Skin of body (tissue), 3 donors: ENCODE measurements at places on chromosomes 16 and 17. TPM values are rescaled to one million over a fixed set of nuclear protein-coding genes. Genes with fewer than 3 reads are reported as not detected.

DNA sequence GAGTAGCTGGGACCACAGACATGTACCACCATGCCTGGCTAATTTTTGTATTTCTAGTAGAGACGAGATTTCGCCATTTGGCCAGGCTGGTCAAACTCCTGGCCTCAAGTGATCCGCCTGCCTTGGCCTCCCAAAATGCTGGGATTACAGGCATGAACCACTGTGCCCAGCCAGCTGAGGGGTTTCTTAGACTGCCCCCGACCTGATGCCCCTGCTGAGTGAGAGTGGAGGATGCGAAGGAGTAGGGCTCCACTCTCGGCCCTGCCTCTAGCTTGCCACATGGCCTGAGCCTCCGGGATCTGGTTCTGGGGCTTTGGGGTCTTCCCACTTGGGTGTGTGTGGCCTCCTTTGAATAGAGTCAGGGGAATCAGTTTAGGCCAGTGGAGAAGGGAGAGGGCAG is 11.0 kb downstream of the GPR179 start:
- DNase-seq, result no peak

DNA sequence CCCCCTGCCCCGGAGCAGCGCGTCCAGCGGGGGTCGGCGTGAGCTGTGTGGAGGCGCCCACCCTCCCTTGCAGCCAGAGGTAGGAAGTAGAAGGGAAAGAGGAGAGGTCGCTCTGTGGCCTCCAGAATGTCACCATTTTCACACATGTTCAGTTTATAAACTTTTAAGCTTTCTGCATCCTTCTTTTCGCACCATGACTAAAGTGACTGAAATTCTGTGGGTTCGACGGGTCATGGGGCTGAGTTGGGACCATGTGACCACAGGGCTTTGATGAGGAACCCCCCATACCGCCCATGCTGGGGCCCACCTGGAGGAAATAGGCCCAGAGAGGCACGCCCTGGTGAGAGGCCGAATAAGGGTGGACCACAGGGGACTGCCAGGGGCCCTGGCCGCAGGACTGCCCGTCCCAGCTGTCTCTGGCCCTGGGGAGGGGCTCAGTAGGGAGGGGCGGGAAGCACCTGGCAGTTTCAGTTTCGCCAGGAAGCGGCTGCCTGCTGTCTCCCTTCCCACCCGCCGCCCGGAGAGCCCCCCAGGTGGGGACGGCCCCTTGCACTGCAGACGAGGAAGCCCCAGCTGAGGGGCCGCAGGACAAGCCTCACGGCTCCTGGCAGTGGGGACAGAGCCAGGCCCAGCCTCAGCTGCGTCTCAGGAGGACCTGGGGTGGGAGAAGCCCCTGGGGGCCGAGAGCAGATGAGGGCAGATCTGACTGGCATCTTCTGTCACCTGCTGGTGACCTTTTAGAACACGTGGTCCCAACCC is 9.0 kb downstream of the CBFA2T3 start:
- no peak for DNase-seq

DNA sequence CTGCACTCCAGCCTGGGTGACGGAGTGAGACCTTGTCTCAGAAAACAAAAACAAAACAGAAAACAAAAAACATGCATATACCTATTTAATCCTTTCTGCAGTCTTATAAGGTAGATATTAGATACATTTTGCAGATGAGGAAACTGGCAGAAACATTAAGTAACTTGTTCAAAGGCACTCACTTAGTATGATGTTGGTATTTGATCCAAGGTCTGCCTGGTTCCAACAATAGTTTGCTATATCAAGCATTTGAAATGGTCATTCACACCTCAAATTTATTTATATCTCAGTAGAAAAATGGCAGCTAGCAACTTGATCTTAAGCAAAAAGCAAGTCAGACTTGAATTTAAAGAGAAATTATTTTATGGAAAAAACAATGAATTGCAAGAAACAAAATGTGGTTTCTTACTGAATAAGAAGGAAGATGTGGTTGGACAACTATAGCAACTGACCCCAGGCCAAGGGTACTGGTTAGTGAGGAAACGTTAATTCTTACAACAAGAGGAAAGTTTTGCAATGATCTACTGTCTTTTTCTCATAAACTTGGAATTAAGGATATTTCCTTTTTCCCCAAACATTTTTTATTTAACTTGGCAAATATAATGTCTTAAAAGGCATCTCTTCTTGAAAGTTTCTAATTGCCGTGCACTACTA is 19.7 kb downstream of the DHRS7B start:
- DNase-seq, result no peak

- no peak for DNase-seq
Measured at GRCh38 chr16:78050734-78051400, 28.5 kb downstream of the CLEC3A start.

DNA sequence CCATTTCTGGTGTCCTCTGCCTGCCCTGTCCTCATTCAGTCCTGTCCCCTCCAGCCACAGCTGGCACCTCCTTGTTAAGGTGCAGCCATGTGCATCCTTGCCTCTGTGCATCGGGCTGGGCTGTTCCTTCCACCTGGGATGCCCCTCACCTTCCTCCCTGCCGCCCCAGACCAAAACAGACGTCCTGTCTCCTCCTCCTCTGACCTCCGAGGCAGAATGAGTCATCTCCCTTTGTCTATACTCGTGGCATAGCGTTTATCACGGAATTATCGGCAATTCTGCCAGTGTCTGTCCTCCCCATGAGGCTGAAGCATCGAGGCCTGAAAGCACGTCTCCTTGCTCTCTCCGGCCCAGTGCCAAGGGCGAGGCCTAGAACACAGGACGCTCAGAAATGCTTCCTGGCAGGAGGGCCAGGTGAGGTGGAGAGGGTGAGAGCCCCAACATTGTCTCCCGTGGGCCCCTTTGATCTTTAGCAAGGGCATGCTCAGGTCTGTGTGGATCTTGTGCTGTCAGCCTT is 4.6 kb downstream of the RAI1 start:
- no peak for DNase-seq

DNA sequence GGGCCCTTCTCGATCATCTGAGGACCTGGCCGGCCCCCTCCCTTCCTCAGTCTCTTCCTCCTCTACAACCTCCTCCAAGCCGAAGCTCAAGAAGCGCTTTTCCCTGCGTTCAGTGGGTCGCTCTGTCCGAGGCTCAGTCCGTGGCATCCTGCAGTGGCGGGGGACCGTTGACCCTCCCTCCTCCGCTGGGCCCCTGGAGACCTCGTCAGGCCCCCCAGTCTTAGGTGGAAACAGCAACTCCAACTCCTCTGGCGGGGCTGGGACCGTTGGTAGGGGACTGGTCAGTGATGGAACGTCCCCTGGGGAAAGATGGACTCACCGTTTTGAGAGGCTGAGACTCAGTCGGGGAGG is 2.8 kb downstream of the SH2B1 start:
- DNase-seq, result no peak

- DNase-seq, result no peak
Measured at GRCh38 chr16:68265078-68265920, 973 bp downstream of the SLC7A6 start.

GRCh38 chr17:57578608-57579225 is 166.4 kb downstream of the CCDC182 start:
- peak; percentile 23 for DNase-seq

GRCh38 chr16:22216191-22216831 is 10.2 kb downstream of the EEF2K start:
- no peak for DNase-seq

- DNase-seq, result no peak
Measured at GRCh38 chr17:66975614-66976378, 11.3 kb downstream of the CACNG4 start.

- DNase-seq, result no peak
Measured at GRCh38 chr17:38326996-38327792, 16.6 kb downstream of the GPR179 start.

DNA sequence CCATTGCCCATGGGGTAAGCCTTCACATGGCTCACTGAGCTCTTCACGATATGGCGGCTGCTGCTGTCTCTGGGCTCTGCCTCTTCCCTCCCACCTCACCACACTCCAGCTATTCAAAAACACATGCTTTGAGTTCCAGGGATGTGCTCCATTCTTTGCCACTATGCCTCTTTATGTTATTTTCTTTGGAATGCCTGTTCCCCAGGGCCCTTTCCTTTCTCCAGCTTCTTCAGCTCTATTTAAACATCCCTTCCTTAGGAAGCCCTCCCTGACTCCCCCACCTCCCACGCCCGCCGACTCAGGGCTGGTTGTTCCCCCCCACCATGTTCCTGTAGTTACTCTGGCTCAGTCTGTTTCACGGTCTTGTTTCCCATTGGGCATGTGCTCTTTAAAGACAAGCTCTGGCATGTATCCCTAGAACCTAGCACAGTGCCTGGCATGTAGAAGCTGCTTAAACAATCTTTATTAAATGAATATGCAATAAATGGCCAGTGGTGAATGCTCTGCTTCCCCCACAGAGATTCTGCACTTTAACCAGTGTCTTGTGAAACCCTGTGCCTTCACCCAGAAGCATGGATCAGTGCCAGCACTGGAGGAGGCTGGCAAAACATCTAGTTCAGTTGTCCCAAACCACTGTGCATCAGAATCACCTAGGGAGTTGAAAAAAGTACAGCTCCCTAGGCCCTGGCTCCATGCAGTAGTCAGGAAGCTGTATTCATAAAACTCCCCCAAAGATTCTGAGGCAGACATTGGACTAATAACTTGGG is 6.9 kb downstream of the MYCBPAP start:
- DNase-seq, result no peak

DNA sequence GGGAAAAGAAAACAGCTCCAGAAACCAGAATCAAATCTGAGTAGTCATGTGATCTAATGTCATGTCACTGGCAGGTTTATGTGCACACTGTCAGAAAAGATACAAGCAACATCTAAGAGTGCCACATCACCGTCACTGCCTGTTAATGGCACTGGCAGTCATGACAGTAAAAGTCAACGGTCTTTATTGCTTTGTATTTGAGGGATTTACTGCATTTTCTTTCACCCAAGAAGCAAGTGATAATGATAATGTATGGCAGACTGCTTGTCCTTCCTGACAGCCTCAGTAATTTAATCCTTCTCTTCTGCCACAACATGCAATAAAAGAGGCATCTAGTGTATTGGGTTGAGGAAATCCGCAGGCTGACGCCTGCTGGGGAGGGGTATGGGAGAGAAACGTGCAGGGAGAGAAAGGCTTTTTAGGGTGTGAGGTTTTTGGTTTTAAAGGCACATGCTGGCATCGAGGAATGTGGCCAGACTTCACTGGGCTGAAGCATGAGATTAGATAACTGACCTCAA is 92.4 kb downstream of the RPGRIP1L start:
- no peak for DNase-seq

DNA sequence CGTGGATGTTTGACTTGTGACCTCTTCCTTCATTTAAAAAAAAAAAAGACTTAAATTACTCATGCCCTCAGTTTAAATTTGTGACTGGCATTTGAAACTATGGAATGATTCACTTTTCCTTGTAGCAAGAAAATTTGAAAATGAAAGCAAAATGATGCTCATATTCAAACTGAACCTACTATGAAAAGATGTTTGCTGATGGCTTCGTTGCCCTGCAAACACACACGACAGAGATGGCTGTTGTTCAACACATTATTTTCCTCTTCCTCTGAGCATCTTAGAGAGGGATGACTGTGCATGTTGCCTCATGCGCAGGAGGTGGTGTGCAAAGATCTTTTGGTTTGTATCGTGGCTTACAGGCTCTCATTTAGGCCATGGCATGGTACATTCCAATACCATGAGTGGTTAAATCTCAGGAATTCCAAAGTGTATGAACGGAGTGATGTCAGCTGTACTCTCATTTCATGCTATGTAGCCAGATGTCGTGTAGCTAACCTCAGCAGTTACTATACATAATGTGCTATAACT is 164.5 kb downstream of the PRKCA start:
- peak; percentile 59 for DNase-seq

GRCh38 chr16:27598931-27599565 is 49.1 kb downstream of the KATNIP start:
- DNase-seq, result no peak

DNA sequence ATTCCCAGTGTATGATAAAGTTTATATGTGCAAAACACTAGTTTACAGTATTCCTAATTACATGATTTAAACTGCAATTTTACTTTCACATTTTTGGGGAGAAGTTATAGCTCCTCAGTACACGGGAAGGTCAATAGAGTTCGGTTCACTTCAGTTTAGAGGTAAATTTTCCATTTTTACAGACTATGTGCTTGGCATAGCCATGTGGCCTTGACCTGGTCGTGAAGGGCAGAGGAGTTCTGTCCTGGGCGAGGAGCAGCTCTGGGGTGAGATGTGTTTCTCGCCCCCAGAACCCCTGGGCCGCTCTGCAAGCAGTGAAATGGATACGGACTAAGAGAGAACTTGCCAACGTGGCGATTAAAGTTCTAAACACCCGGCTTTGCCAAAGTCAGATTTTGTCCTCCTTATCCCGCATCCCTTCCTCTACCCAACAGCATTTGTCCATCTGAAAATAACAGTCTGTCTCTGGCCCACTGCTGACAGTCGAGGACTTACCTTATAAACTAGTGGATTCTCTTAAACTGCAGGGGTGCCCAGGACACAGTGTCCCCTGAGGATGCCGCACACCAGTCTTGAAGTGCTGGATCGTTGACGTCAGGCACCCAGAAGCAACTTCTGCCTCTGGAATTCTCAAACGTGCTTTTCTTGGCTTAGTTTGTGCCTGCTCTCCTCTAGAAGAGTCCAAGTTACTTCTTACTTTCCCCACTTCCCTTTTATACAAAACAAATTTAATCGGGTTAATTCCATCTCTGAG is 1.5 kb upstream of the SIAH1 start:
- DNase-seq, result no peak

DNA sequence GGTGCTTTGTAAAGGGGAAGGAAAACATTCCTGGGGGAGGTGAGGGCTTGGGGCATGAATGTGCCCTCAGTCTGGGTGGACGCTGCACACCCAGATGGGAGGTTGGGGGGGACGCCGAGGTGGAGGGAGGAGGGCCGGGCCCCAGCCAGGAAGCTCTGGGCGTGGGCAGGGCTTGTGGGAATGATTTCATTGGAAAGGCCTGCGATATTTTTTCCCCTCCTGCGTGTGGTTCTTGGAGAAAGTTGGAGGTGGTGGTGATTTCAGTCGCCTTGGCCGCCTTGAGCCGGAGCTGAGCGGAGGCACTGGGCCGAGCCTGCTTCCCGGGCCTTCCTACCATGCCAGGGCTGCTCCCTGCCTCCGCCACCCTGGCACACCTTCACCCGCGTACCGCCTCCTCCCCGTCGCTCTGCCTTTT is 26.4 kb upstream of the CLEC18A start:
- no peak for DNase-seq

Gene HCRT
- total RNA-seq, result not detected

Gene GRB7
- 8.8 TPM for total RNA-seq

Gene MYL11
- 921 TPM for total RNA-seq

Gene OGFOD1
- total RNA-seq, result 46.6 TPM

Gene LDHD
- total RNA-seq, result 7.5 TPM

Gene KRT40
- total RNA-seq, result 7.7 TPM

Gene STH
- total RNA-seq, result not detected

Gene KRT13
- 2.9 TPM for total RNA-seq
